Daoy (cell line): ENCODE measurements at places on chromosomes 16 and 17. TPM values are rescaled to one million over a fixed set of nuclear protein-coding genes. Genes with fewer than 3 reads are reported as not detected.
A peak's percentile ranks its signal among the peaks of the same experiment; 100 is the strongest.

The MYH11 gene
- total RNA-seq: under 0.01 TPM in 1 of 2 replicates, not detected in the other

The GRIN2C gene
- total RNA-seq: not detected in 2 replicates

The ASGR1 gene
- total RNA-seq: 0.29 and 1.2 TPM in 2 replicates

The KIAA0753 gene
- total RNA-seq: 16.1 and 18.4 TPM in 2 replicates

The MT1G gene
- total RNA-seq: 8.2 and 16.3 TPM in 2 replicates

The FBXL19 gene
- 14.0 and 16.3 TPM in 2 replicates for total RNA-seq

DNA sequence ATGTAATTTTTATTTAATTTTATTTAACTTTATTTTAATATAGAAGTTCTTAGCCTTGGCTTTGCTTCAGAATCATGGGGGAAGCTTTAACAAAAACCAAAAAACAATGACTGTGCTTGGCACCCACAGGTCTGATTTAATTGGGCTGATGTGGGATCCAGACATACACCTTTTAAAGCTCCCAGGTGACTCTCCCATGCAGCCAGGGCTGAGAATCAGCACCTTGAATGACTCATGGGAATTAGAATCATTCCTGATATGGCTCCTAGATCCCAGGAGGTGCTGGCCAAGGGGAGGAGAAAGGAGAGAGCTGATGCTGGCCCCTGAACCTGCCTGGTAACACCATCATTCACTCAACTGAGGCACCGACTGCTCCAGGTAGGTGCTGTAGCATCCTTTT, 240.7 kb downstream of the PARN start:
- no peak for DNase-seq

DNA sequence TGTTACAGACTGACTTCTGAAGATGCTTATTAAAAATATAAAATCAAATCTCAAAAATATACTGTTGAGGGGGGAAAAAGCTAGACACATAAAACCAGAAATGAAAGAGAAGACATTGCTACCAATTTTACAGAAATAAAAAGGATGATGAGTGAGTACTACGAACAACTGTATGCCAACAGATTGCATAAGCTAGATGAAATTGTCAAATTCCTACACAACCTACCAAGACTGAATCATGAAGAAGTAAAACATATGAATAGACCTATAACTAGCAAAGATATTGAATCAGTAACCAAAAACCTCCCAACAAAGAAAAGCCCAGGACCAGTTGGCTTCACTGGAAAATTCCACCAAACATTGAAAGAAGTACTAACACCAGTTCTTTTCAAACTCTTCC, 3.5 kb upstream of the CAPNS2 start:
- DNase-seq: no peak

DNA sequence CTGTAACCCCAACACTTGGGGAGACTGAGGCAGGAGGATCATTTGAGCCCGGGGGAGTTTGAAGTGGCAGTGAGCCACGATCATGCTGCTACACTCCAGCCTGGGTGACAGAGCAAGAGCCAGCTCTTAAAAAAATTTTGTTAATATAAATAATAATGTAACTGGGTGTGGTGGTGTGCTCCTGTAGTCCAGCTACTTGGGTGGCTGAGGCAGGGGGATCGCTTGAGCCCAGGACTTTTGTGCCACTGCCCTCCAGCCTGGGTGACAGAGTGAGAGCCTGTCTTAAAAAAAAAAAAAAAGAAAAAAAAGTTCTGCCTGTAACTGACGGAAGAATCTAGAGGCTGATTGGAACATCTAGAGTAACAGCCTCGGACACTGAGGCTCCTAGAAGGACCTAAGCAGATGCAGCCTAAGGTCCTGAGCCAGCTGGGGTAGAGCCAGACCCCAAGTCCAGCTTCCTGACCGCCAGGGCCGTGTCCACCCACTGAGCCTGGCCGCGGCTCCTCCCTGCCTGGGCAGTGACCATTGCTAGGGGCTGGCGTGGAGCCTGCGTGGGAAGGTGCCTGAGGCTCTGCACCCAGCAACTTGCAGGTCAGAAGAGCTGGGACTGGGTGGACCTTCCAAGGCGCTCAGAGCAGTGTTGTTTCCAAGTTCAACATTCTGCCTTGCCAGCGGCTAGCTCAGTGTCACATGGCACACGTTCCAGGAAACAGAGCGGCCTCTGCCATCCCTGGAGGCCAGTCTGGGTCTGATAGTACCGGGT, 209.4 kb upstream of the CIBAR2 start:
- no peak for DNase-seq

GRCh38 chr17:40352237-40352778, 12.2 kb downstream of the GJD3 start:
- DNase-seq: no peak

DNA sequence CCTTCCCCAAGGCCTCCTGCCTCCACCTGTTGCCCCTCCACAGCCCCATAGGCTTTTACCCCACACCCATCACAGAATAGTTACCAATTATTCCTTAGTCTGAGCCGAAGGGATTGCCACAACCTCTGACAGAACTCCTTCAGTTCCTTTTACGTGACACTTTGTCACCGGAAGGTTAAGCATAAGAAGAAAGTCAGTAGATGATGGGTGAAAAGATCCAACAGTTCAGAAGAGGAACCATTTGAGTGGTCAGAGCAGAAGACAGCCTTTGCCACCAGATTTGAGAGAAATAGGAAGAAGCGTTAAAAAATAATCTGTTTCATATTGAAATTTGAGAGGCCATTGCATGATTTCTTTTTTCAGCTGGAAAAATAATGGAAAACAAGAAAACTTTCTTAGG, 1.2 kb downstream of the SRR start:
- DNase-seq: no peak

GRCh38 chr17:62870552-62870971, 62.4 kb upstream of the MARCHF10 start:
- no peak for DNase-seq

- DNase-seq: no peak
Measured at GRCh38 chr16:15621456-15621855, 21.5 kb downstream of the MARF1 start.

DNA sequence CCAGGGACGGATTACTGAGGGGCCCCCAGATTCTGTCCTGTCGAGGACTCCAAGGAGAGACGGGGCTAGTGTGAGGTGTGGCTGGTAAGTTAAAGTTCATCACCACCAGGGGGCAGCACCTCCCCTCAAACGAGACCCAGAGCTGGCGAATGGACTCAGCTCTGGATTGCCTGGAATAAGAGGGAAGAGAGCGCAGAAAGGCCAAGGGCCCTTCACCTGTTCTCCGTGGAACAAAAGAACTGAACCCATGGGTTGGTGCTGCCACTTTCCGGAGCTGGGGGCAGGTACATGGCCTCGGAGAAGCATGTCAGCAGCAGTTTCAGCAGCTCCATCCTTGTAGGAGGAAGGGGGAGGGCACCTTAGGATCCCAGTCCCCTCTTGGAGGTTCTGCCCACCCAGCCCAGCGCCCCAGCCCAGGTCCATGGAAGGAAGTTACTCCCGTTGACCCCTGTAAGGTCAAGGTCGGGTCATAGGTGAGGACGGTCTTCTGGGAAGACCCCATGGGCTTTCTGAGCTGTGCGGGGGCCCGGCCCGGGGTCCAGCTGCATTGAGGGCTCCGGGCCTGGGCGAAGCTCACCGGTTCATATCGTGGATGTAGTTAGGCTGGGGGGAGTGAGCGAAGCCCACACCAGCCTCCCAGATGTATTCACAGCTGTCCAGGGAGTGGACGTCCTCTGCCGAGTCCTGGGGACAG, 10.8 kb downstream of the HID1 start:
- DNase-seq: peak; percentile 89

- DNase-seq: peak; percentile 95
Measured at GRCh38 chr16:84839956-84840355, 20.2 kb downstream of the CRISPLD2 start.
